ENCODE measurements at places on chromosomes 6 and 20.

DNA sequence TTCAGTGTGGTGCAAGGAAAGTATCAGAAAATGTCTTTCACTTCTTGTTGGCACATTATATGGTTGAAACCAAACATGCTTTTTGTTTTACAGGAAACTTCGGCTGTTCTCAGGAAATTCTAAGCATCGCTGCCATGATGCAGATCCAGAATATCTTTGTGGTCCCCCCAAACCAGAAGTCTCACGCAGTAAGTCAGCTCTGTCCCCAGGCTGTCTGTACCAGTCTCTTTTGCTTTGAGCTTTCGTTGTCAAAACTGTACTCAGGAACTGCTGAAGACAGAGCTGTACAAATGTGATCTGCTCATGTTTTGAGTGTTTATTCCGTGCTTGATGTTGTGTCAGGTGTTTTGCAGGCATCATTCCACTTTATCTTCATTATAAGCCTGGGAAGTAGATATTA is 59.6 kb downstream of the DHX35 start:
- no peak for DNase-seq

- no peak for DNase-seq
These were observed 13.2 kb downstream of the CCN2 start for GRCh38 chr6:131937703-131938631.

- DNase-seq, result no peak
These were observed 3.6 kb upstream of the MDFI start for GRCh38 chr6:41634657-41635056.

GRCh38 chr6:42451333-42452170 is at the start of gene TRERF1:
Gene TRERF1, minus strand, starts transcription at chr6:42451926. Its CDS starts 182,336 bp downstream, at chr6:42269590.
- no peak for DNase-seq

DNA sequence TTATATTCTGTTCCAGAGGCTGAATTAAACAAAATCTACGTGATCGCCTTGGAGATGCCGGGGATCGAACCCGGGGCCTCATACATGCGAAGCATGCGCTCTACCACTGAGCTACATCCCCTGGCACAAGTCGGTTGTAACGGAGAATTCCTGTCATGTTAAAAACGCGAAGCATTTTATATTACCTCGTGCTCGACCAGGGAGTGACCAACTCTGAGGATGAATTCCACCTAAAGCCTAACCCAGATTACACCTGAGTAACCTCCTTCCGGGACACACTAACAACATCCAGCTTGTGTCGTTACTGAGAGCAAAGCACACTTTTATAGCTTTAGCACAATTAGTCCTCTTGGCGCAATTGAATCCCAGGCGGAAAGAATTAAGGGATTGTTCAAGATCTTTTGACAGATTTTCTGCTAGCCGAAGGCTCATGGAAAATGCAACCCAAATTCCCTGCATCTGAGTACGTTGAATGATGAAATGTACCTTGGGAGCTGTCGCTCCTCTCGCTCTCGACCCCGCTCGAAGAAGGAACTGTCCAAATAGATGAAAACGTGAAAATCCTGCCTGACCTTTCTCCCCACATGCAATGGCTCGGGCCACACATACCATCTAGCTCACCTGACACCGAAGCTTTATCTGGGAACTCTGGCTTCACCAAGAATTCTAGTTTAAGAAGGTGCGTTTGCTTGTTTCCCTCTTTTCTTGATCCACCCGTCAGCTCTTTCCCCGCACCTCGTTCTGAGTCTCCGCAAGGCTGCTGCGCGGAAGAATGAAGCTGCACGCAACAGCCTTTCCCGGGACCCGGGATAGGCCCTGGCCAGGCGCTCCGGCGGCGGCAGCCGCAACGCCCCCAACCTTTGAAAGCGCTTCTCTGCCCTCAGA is 148.3 kb downstream of the GPX5 start:
- peak; percentile 27 for DNase-seq

DNA sequence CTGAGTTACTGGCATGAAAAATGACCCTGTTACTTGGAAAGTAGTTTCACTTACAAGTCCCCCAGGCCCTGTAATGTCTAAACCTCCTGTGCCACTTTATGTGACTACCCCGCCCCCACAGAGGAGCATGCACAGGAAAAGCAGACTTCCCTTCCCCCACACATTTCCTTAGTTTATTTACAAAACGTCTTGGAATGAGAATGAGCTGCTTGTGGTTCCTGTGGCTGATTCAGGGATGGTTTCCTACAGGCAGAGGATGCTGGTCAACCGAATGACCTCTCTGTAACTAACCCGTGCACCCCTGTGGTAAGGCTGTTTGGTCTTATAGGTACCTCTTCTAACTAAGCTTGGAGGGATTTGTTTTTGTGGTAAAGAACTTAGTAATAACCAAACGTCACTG is 28.5 kb downstream of the RSPO3 start:
- DNase-seq, result peak; percentile 73

Data from AG09309 (cell line).